ENCODE measurements at places on chromosomes 1 and 21. TPM values are rescaled to one million over a fixed set of nuclear protein-coding genes. Genes with fewer than 3 reads are reported as not detected.

NIBAN1 gene
- 3.8 TPM for total RNA-seq

VSIG8 gene
- 0.18 TPM for total RNA-seq

RIPPLY3 gene
- 0.73 TPM for total RNA-seq

DNA sequence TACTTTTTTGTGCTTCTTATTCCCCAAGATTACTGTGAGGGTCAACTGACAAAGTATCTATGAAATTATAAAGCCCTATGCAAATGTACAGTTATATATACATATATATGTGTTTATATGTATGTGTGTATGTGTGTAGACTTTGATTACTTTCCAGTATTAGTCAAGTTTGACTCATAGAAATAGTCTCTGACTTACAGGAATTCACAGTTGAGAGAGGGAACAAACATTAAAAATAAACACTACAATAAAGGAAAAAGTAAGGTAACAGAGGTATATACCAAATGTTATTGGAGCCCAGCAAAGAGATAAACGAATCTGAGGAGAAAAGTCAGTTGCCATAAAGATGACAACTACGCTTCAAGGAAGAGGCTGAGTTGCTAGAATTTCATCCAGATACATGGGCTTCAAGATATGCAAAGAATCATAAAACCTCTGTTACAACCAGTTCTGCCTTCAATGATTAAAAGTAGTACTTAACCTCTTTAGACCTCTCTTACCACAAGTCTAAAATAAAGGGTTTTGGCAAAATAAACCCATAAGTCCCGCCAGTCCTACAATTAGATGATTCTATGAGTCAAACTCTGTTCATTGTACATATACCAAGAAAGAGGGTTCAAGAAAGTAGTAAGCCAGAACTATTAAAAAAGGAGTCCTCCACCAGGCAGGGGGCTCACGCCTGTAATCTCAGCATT is 7.2 kb downstream of the IFT25 start:
- no peak for DNase-seq

DNA sequence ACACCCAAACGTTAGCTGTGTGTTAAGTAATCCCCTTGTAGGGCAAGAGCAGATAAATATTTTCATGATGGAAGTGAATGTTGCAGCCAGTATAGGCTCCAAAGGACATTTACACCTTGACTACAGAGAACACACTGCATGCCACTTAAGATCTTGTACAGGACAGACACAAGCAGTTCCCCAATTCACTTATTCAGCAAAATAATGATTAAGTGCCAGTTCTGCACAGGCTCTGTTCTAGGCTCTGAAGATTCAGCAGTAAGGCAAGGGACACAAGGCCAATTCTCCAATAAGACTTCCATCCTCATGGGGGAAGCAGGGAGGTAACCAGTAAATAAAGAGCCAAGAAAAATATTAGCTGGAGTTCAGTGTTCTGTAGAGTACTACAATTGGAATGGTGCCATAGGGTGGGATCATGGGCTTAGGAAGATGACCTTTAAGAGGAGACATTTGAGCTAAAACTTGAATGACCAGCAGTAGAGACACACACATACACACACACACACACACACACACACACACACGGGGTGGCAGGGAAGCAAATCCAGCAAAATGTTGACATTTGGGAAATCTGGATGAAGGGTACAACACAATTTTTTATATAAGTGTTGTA is 199.9 kb upstream of the JUN start:
- DNase-seq: no peak
